Hepatic stellate cell (primary cell): ENCODE measurements at places on chromosomes 2 and 18.

- DNase-seq = no peak
Measured at GRCh38 chr2:169324581-169325260, 37.6 kb downstream of the LRP2 start.

DNA sequence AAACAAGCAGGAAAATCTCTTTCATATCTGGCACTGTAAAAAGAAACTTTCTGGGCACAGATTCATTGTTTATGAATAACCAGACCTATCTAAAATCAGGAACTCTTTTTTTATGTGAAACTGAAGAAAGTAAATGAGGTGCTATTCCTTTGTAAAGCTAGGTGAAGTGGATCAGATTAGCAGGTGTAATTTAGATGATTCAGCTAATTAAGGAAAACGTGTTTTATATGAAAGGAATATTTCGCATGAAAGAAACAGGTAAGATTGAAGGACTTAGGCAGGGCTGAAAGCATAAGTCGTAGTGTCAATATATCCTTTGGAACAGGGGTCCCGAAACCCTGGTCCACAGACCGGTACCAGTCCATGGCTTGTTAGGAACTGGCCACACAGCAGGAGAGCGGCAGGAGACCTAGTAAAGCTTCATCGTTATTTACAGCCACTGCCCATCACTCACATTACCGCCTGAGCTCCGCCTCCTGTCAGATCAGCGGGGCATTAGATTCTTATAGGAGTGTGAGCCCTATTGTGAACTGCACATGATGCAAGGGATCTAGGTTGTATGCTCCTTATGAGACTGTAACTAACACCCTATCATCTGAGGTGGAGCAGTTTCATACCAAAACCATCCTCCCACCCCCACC lies 20.3 kb upstream of the XIRP2 start:
- DNase-seq = no peak

- no peak for DNase-seq
Measured at GRCh38 chr2:210475706-210476105, 853 bp downstream of the LANCL1 start.

DNA sequence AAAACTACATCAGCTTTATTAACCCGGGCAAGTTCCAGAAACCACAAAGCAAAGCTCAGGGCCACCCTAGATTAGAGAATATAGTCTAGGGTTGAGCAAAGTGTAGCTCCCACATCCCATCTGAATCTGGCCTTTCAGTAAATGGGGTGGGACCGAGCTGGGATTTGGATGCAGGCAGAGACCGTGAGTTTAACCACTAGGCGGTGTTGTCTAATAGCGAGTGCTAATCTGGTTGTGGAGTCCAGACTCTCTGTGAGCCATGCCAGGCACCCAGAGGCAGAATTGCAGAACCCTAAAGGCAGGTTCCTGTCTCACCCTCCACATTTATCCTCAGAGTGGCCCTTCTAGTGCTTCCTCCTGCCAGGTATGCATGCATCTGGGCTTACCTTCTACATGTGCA lies 435.9 kb downstream of the TSN start:
- peak; percentile 50 for DNase-seq

GRCh38 chr2:60391230-60391629 lies 162.2 kb downstream of the BCL11A start:
- DNase-seq = no peak

DNA sequence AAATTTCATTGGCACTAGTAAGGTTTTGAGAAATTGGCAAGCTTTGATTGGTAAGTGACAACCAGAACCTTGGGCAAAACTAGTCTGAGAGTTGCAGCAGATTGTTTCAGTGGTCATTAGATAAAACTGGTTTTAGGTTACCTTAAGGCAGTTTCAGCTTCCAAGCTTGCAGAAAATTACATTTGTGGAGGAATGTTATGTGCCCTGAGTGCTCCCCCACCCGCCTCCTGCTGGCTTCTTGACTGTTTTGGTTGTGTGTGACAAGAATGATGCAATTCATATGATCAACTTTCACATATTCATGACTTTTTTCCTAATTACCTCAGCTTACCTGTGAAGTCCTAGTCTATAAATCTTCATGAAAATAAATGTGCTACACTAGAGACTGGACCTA lies 599.5 kb upstream of the ZNF804A start:
- no peak for DNase-seq

DNA sequence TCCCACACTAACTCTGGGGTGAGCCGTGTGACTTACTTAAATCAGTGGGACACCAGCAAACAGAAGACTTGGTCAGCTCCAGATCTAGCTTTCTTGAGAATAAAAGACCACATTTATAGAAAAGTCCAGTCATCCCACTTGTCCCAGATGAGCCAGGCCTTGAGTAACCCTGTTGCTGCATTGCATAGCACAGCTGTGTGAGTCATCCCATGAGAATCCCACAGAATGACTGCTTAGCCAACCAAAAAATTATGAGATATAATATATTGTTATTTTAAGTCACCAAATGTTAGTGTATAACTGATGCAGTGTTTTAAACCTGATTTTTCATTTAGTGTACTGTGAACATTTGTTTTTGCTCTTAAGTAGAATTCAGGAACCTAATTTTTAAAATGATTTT lies 94.2 kb upstream of the FSHR start:
- DNase-seq = peak; percentile 36

DNA sequence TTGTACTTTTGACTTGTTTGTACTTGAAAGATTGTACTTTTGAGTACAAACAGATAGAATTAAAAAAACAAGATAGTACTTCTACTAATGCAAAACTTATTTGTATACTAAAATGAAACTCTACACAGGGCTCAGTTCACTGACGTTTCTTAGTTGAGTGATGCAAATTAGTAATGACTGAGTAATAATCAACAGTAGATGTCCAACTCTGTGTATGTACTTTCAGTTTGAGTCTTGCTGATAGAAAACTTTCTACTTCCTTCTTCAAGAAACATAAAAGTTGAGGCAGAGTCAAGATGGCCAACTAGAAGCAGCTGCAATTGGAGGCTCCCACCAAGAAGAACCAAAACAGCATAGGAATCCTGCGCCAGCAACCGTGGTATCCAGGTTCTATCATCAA lies 585.0 kb downstream of the NR4A2 start:
- DNase-seq = no peak

- no peak for DNase-seq
Measured at GRCh38 chr2:180927030-180927686, 53.2 kb upstream of the UBE2E3 start.

DNA sequence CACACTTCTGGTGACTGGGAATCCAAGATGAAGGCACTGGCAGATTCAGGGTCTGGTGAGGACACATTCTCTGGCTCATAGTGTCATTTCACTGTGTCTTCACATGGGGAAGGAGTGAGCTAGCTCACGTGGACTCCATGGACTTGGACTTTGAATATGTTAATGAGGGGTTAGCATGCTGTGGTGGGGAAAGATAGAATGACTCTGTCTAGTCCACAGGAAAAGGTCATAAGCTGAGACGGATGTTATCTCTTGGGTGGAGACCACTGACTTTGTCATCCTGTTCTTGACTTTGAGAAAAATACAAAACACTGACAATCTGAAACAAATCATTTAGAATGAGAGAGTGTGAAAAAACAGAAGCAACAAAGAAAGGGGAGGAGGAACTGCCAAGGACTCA lies 145.9 kb downstream of the PIK3C3 start:
- DNase-seq = no peak

DNA sequence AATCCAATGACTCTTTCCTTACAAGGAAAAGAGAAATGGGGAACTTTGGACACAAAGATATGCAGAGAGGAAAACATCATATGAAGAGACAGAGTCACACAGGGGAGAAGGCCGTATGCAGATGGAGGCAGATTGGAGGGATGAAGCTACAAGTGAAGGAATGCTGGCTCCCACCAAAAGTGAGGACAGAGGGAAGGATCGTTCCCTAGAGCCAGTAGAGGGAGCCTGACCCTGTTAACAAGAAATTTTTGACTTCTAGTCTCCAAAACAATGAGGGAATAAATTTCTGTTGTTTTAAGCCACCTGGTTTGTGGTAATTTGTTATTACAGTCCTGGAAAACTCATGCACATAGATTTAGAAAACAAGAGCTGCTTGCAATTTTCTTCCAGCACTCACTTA lies 169.3 kb downstream of the PMAIP1 start:
- DNase-seq = no peak

GRCh38 chr2:19480673-19481072 lies 122.2 kb upstream of the OSR1 start:
- no peak for DNase-seq

GRCh38 chr2:216918088-216918680 lies 58.3 kb upstream of the TNP1 start:
- peak; percentile 71 for DNase-seq

- no peak for DNase-seq
Measured at GRCh38 chr2:22879009-22879863, 505.7 kb upstream of the KLHL29 start.

DNA sequence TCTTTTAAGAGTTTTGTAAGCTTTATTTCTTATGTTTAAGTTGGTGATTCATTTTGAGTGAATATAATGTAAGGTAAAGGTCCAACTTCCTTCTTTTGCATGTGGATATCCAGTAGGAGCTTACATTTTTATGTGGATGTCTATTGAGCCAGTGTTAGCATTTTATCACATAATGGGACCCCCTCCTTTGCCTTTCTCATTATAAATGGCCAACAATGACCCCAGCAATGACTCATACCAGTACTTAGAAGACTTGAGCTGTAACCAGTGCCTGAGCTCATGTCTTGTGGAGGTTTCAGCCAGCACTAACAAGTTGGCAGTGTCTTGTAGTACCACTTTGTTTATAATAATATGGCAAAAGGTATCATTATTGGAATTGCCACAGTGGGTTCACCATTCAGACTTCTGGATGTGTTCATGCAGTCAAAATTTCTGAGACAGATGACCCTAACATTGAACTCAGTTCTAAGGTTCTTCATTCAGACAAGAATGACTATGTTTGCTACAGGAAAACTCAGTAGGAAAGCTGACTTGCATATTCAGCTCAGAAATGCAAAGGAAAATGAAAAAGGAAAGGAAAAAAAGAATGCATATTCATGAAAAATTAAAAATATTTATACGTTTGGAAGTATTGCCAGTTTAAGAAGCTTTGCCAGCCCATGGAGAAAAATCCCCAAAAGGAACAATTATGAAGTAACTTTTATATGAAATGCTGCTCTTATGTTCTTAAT lies 41.0 kb downstream of the CDKL4 start:
- DNase-seq = no peak

DNA sequence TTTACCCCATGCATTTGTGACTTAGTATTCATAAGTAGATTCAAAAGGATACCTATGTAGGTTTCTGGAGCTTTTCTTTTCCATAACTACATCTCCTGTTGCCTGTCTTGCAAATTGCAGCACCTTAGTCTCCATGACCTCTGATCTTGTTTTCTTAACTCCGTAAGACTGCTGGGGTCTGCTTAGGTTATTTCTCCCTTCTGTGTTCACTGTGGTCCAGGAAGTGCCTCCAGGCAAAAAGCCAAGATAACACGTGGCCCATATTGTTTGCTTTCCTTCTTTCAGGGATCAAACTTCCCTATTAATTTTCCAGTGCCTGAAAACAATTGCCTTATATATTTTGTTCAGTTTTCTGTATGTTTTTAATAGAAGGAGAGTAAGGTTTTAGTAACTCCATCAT lies 86.4 kb downstream of the GCA start:
- DNase-seq = no peak
